ENCODE measurements at places on chromosomes 2 and 18.
A peak's percentile ranks its signal among the peaks of the same experiment; 100 is the strongest.

DNA sequence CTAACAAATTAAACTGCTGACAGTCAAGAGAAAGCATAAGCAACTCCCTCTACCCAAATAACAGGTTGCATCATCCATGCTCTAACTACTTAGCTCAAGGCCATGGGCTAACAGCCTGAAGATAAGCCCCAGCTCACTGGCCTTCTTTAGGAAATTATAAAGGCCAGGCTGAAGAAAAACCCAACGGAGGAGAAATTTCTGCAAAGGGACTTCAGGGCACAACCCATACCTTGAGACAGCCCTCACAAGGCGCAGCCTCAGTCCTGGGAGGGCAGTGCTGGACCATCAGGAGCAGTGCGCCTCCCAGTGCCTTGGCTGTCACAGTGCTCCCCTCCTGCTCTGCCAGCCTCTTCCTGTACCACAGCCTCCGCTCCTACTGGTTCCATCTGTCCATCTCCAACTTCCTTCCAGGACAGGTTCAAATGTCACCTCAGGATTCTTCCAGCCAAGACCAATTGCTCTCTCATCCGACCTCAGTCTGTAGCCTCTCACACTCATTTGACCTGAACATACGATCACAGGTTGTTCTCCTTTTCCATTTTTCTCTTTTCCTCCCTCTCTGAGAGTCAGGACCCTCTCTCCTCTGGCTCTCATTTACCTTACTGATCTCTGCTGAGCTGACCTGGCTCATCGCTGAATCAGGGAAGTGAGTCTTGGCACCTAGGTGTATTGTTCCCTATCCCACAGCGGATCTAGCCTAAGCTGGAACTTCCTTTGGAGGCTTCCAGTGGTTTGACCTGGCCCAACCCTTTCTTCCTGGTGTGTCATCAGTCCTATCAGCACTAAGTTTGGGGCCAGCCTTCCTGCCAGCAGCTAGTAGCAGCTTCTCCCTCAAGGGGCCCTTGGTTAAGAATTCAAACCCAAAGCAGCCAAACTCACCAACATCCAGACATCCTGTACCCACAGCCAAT lies 1.9 kb downstream of the MCFD2 start:
- no peak for DNase-seq

DNA sequence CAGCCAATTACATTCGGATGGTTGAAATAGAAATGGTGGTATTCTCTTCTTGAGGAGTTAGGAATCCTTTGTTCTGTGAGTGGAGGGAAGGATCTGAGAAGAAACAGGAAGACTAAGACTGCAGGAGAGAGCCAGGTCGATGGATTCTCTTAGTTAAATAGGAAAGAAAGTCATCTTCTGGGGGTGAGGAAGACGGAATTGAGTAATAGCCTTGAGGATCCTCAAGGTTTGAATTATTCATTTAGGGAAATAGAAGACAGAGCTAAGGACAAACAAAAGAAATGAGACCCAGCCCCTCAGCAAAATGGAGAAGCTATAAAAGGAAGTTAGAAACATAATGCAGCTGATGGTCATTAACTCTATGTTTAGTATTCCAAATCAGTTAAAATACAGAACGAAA lies 1.8 kb downstream of the LAPTM4A start:
- no peak for DNase-seq

DNA sequence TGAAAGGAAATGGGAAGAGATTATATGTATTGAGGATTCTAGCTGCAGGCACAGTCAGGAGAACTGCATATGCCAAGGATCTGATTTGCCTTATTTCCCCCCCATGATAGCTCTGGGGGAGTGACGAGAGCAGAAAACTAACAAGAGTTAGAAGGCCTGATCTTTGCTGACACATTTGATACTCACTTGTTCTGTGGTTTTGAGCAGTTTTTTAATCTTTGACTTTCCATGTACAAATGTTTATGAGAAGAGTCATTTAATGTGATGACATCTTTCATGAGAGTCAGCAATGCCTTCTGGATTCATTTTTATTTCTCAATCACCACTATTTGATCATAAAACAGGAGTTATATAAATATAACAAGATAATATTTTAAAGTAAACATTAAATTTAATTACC lies 12.7 kb upstream of the SERPINB7 start:
- DNase-seq = no peak

- DNase-seq = peak; percentile 87
These were observed 7.5 kb downstream of the SERTAD2 start for GRCh38 chr2:64646007-64646880.

Measured in effector memory CD8-positive, alpha-beta T cell (primary cell).